ENCODE measurements at places on chromosomes 6 and 20. TPM values are rescaled to one million over a fixed set of nuclear protein-coding genes. Genes with fewer than 3 reads are reported as not detected.

The MEI4 gene
- 1.8 TPM for polyA plus RNA-seq

The FAM83C gene
- not detected for polyA plus RNA-seq

The ZFAND3 gene
- polyA plus RNA-seq = 134 TPM

The TFAP2C gene
- 1.2 TPM for polyA plus RNA-seq

GRCh38 chr6:143400258-143401067 lies 50.0 kb downstream of the ADAT2 start:
- no peak for DNase-seq

GRCh38 chr6:110055387-110055735 lies 77.2 kb downstream of the GPR6 start:
- no peak for DNase-seq

DNA sequence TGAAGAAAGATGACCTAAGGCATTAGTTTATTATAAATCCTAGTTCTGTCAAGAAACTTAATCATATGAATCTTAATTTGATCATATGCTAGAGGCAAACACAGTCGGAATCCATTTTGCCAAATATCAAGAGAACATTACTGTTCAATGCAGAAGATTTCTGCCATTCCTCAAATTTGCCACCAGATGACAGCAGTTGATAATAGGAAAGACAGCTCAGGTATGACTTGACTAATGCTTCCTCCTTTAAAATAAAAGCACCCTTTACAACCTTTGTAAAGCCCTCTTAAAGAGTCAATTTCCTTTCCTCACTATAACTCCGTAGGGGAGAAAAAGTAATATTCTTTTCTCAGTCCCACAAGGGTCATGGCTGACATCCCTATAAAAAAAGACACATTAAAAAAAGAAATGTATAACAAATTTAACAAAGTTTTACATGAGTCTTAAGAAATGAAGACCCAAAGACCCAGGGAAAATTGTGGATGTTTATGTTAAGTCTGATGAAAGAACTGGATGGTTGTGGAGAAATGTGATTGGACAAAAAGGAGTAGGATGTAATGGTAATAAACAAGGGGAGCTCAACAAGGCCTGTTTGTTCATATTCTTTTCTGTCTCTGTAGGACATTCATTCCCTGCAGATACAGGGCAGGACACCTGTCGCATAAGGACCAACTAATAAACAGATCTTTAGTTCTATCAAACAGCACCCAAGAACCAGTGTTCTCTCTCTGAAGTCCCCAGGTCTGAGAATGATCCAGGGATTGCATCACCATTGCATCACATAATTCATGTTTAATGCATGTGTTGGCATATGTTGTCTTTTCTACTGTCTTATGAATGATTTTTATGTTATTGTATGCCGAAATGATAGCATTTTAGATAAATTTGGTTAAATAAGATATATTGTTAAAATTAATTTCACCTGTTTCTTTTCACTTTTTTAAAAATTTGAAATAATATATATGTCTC lies 23.0 kb upstream of the IL17A start:
- DNase-seq = no peak

GRCh38 chr20:57162362-57162652 lies 104.1 kb downstream of the BMP7 start:
- no peak for DNase-seq

DNA sequence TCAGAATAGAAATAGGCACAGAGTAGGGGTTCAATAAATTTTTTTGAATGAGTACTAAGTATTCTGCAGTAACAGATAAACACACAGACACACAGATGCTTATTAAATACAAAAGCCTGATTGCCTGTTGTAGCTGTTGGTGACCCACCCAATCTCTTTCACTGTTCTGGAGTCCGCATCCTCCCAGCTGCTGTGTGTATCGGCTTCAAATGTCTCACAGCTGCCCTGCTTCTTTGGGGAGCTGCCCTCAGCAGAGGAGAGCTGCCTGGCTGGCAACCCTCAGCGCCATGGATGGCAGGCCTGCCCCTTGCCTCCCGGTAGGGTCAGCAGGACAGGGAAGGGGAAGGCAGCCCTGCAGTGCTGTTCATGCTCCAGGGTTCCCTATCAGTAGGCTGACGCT lies 85.9 kb upstream of the PRND start:
- no peak for DNase-seq

GRCh38 chr20:64188091-64188490 lies 23.8 kb downstream of the MYT1 start:
- no peak for DNase-seq

- no peak for DNase-seq
These were observed 39.6 kb downstream of the VEGFA start for GRCh38 chr6:43809417-43810305.

GRCh38 chr6:30966154-30966553 lies 17.4 kb upstream of the MUC21 start:
- no peak for DNase-seq

DNA sequence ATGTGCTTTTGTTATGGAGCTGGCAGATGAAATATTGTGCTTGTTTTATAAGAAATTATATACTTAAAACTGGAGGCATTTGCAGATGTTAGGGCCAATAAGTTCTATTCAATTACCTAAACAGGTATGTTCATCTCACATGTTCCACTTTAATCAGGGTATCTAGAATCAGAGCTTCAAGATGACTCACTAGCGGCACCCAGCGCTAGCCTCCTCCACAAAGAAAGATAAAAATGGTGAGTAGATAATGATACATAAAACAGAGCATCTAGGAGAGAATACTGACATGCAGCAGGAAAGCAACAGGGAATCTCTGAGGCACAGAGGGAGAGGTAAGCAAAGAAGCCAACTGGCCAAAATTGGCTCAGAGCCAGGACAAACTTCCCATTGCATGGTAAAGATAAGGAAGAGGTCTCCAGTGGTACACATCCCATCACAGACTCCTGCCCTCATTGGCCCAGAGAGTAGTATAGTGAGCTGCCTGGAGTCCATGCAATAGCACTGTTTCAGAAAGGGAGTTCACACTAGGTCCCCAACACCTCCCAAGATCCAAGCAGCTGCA lies 200.7 kb upstream of the SPTLC3 start:
- no peak for DNase-seq

DNA sequence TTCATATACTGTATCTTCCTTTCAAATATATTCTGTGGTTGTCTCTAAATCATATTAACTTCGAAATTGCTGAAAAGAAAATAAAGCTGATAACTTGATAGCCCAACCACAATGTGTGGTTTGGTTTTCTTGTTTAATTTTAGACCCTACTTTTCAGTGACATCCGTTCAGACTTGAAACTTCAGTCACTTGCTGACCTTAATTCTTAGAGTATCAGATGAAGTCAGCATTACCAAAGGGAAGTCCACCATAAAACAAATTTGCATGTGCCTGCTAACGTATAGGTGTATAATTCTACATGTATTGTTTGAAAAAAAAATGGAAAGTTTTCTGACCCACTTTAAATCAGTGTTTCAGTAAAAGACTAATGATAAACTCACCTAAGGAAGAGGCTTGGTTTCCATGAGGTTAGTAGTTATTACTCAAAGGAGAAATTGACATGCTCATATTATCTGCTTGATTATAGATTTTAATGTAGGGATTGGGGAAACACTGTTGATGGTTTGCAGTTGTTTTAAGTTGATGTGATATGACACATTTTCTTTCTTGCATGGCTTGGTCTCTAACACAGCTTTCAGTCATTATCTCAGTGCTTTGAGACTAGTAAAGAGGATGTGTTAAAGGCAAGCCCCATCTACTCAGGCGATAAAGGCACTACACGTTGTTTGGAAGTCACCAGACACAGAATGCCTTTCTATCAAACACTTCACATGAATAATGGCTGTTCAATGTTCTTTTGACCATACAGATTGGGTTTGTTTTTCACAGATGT lies 5.2 kb upstream of the IL17A start:
- DNase-seq = no peak

DNA sequence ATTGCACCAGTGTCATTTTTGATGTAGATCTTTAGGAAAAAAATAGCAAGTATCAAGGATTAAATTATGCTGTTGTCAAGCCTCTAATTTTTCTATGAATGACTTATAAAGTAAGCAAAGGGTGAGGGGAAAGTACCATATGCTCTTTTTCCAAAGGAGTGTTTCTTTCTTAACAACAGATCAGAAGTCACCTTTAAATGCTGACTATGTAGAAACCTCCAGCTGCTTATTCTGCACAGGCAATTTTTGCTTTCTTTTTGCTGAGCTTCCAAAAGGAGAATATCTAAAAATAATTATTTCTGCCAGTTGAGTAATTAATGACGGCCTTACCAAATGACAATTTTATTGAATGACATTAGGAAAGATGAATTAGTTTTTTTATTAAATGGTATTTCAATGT lies 390.6 kb upstream of the MANEA start:
- no peak for DNase-seq

DNA sequence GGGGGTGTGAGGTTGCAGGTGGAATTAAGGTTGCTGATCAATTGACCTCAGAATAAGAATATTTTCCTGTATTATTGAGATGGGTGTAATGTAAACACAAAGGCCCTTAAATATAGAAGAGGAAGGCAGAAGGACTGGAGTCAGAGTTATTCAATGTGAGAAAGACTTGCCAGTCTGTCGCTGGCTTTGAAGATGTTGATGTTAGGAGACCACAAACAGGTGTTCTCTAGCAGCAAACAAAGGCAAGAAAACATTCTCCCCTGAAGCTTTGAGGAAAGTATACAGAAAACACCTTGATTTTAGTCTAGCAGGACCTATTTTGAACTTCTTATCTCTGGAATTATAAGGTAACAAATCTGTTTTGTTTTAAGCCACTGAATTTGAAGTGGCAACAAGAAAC lies 138.9 kb upstream of the PTPRK start:
- DNase-seq = no peak

DNA sequence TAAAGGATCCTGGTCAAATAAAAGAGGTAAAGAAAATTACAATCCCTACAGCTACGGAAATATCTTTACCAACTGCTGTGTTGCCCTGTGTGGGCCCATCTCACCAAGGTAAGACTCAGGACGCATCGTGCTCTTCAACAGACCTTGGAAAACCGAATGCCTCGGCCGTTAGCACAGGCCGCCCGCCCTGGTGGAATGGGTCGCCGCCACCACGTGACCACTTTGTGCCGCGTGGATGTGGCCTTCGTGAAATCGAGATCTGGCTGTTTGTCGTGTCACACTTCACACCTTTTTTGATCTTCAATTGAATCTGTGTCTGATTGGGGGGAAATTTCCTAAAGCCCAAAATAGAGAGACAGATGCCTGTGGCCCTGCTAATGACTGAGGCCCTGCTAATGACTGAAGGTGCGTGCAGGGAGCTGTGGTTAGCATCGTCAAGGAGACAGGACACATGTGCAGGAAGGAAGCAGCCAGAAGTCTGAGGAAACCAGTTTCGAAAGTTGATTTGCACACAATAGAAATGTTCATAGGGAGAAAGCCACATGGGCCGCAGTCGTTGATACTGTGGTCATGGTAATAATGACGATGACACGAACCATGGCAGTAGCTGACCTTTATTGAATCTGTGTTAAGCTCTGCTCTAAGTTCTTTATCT lies 175.7 kb upstream of the SNX9 start:
- DNase-seq = no peak

Data from left renal cortex interstitium (tissue), 4 donors.